Activated CD8-positive, alpha-beta T cell treated with anti-CD3 and anti-CD28 coated beads for 36 hours (primary cell): ENCODE measurements at places on chromosomes 16 and 17. TPM values are rescaled to one million over a fixed set of nuclear protein-coding genes. Genes with fewer than 3 reads are reported as not detected.

- H3K4me1 ChIP-seq, result peaks cover 17% of the 10 kb centered on the region
- no peak for DNase-seq
- no peak overlapping the region for H3K27ac ChIP-seq
- peaks cover 16% of the 10 kb centered on the region for H3K27me3 ChIP-seq
Observed at GRCh38 chr17:19753051-19753509, 5.0 kb upstream of the ALDH3A1 start.

DNA sequence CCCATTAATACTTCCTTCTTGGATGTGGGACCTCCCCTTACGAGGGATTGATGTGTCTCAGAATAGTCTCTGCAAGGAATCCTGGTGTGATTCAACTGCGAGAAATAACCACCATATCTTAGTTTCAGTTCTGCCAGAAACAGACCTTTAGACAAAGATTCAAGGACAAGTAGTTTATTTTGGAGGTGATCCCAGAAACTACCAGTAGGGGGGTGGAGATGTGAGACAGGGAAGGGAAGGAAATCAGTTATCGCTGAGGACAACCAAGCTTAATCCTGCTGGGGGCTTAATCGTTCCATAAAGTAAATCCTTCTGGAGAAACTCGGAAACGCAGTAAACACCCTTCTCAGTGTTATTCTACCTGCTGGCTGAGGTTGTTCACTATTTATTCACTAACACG is 5.0 kb upstream of the SDR42E1 start:
- H3K4me1 ChIP-seq, result peaks cover 5% of the 10 kb centered on the region
- H3K27me3 ChIP-seq, result peaks cover 28% of the 10 kb centered on the region
- no peak overlapping the region for H3K27ac ChIP-seq

The ARHGDIG gene
- not detected for total RNA-seq

The GP1BA gene
- not detected for total RNA-seq

The GFAP gene
- not detected for total RNA-seq

The MRPL10 gene
- 66.5 TPM for total RNA-seq

The OR1F1 gene
- not detected for total RNA-seq
